ENCODE measurements at places on chromosomes 16 and 17. TPM values are rescaled to one million over a fixed set of nuclear protein-coding genes. Genes with fewer than 3 reads are reported as not detected.

Gene TAT
- total RNA-seq = not detected

Gene CTRB2
- not detected for total RNA-seq

Gene CLEC19A
- not detected for total RNA-seq

Gene SBK1
- total RNA-seq = 0.16 TPM

Gene CDT1
- 2.0 TPM for total RNA-seq

Gene SDR42E1
- 0.62 TPM for total RNA-seq

Gene NPIPA2
- total RNA-seq = 4.0 TPM

Gene TP53TG3C
- total RNA-seq = not detected

Gene C16orf74
- total RNA-seq = not detected

Gene SLFN14
- total RNA-seq = not detected

Gene C1QTNF8
- not detected for total RNA-seq

Gene RHBDL1
- 1.3 TPM for total RNA-seq

Gene TP53TG3B
- not detected for total RNA-seq

Gene STX1B
- total RNA-seq = 3.3 TPM

Gene RNF213
- total RNA-seq = 74.6 TPM

Gene CIBAR2
- not detected for total RNA-seq

Gene SEPTIN12
- total RNA-seq = not detected

Gene TSPOAP1
- total RNA-seq = 27.0 TPM

Gene SERPINF2
- total RNA-seq = 2.0 TPM

Gene SMPD3
- total RNA-seq = not detected

Gene EPOP
- 1.9 TPM for total RNA-seq

Gene ADAP2
- 12.3 TPM for total RNA-seq

Gene TMEM11
- 14.8 TPM for total RNA-seq

Gene MLLT6
- 77.0 TPM for total RNA-seq

Gene ZNF469
- 1.1 TPM for total RNA-seq

Gene CES5A
- total RNA-seq = not detected

Gene DLX4
- not detected for total RNA-seq

Gene TNFRSF13B
- 0.81 TPM for total RNA-seq

Gene CD300E
- total RNA-seq = 3.9 TPM

Gene HOXB6
- total RNA-seq = 4.9 TPM

Gene FA2H
- total RNA-seq = 0.31 TPM

Gene MPV17L
- total RNA-seq = 7.9 TPM

Gene HSPB9
- not detected for total RNA-seq

Gene GH1
- not detected for total RNA-seq

Gene RNF43
- 0.16 TPM for total RNA-seq

Gene TEX19
- total RNA-seq = not detected

Gene CYB5D1
- total RNA-seq = 18.7 TPM

Gene CD7
- 1.7 TPM for total RNA-seq

Gene SHBG
- 0.40 TPM for total RNA-seq

Gene FZD2
- total RNA-seq = 1.5 TPM

Gene ST6GALNAC1
- total RNA-seq = 3.9 TPM

Gene USP43
- total RNA-seq = not detected

Gene ADAM11
- total RNA-seq = 0.10 TPM

Gene NPW
- not detected for total RNA-seq

Gene RPTOR
- total RNA-seq = 43.9 TPM

Gene TP53TG3F
- total RNA-seq = not detected

Gene SLC16A5
- total RNA-seq = 5.1 TPM

Gene KRT25
- total RNA-seq = not detected

Gene TPSB2
- total RNA-seq = 73.9 TPM

Gene NUPR1
- total RNA-seq = 41.7 TPM

Gene RUNDC3A
- total RNA-seq = 0.54 TPM

Gene RND2
- 3.4 TPM for total RNA-seq

Gene SLC5A10
- total RNA-seq = not detected

Gene CEP295NL
- 9.0 TPM for total RNA-seq
